NCI-H187 (cell line): ENCODE measurements at places on chromosomes 4 and X.
A peak's percentile ranks its signal among the peaks of the same experiment; 100 is the strongest.

- DNase-seq = no peak
Observed at GRCh38 chr4:140152751-140153418, 1.1 kb downstream of the MAML3 start.

- DNase-seq = no peak
Observed at GRCh38 chr4:31877429-31877828, 1157.3 kb downstream of the PCDH7 start.

- peak; percentile 33 for DNase-seq
Observed at GRCh38 chrX:74293343-74293946, 10.5 kb upstream of the ZCCHC13 start.

GRCh38 chrX:44025555-44025954 is 52.4 kb upstream of the NDP start:
- no peak for DNase-seq

DNA sequence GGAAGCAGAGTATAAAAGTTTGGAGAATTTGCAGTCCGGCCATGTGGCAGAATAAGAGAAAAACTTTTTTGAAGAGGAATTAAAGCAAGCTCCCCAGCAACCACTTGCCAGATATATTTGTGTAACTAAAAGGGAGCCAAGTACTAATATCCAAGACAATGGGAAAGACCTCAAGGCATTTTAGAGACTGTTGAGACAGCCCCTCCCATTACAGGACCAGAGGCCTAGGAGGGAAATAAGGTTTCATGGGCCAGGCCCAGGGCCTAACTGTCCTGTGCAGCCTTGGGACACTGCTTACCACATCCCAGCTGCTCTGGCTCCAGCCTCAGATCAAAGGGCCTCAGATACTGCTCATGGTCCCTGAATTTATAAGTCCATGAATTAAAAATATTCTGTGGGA is 659.4 kb downstream of the PCDH19 start:
- DNase-seq = no peak

GRCh38 chrX:107273795-107274194 is 67.4 kb downstream of the DNAAF6 start:
- no peak for DNase-seq

DNA sequence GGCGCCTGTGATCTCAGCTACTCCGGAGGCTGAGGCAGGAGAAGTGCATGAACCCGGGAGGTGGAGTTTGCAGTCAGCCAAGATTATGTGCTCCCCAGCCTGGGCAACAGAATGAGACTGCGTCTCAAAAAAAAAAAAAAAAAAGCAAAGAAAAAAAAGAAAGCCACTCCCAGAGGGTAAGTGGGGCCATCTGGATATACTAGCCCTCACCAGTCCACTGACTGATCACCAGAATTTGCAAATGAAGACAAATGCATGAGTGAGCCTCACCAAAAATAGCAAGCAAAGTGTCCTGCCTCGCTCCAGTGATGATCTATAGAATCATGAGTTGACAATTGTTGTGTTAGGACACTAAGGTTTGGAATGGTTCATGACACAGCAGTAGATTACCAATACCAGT is 47.6 kb downstream of the ZFP42 start:
- no peak for DNase-seq

DNA sequence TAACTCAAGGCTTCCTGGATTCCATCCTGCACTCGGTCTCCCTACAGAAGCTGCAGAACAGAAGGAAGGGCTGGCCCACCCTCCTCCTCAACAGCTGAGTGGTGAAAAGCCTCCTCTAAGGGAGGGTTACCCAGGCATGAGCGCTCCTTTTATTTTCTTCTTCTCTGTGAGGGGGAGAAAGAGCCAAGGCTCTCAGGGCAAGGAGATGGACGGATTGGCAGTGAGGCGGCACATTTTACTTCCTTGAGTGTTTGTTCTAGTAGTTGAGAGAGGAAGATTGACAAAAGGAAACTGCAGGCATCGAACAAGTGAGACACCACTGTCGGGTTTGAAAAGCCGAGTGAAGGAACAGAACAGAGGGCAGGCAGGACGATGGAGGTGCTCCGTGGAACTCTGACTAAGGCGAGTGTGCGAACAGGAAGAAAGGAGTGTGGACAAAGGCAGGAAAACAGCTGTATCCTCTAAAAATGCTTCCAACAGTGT is 38.4 kb upstream of the STS start:
- DNase-seq = no peak

DNA sequence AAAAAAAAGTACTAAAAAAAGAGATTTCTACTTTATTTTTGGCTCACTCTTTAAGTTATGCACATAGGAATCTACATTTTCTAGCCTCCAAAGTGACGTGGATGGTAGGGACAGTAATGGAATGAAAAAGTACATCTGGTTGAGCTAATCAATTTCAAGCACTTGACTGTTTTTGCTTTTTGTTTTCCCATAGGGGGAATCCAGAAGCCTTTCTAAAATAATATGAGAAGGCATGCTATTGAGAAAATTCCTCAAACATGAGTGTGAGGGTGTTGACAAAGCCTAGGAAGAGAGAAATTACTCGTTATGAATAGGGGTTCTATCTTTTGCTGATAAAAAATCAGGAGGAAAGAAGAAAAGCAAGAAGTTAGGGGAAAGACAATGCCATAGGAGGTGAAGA is 242.5 kb upstream of the PUDP start:
- no peak for DNase-seq

DNA sequence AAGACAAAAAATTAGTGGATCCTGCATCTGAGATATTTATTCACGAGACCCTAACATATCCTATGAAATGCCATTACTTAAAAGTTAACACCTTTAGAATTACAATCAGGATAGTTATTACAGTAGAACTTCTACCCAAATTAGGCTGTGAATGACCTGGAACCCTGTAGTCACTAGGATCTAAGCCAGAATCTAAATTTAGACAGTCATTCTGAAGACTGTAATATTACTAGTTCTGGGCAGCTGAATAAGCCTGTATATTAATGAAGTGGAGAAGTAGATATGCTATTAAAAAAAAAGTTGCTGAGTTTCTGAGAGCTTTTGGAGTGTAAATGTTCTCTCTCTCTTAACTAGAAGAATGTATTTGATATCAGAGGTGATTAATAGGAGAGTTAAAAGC is 67.0 kb downstream of the FAM13A start:
- no peak for DNase-seq

GRCh38 chrX:6377103-6377764 is 148.6 kb upstream of the NLGN4X start:
- DNase-seq = no peak

DNA sequence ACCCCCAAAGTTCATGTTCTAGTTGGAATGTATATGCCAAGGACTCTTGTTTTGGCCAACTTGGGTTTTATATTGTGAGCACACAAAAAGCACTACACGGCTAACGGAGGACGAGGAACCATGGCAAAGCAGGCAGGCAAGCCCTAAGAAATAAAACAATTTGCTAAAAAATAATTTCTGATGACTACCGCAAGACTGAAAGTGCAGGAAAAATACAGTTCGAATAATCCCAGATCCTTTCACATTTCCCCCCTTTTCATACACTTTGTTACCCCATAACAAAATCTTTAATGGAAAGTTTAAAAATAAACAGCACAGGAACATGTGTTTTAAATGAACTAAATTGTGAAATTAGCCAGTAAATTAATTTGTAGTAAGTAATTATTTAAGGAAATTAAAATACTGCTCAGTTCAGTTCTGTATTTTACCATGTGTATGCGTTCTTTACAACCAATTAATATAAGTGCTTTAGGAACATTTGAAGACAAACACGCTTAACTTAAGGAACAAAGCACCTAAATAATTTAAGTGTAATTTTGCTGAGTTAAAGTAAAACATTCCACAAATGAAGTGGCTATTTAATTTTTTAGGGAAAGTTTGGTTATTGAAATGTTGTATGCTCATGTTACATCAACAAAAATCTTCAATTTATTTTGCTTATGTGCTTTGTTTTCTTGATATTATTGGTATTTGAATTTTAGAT is 12.4 kb upstream of the PITX2 start:
- no peak for DNase-seq

DNA sequence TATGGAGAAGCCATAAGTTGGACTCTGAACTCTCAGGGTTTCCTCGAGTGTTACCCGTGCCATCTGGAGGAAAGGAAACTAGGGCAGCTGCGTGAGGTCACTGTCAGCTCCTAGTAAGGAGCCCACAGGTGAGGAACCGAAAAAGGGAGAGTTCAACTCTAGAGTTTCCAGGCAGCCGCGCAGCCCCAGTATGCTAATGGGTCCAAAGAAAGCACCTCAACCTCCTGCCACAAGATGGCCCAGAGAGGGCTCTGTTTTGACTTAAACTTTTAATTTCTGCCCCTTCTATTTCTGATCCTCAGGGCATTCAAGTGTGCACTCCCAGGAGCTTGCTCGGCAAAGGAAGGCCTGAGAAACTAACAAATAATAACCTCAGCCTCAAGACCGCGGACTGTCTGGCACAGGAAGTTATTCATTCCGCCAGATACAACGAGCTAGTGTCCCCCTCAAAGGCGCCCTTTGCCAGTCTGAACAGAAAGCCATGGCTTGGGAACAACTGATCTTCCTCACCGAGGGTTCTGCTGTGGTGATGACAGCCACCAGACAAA is 13.9 kb downstream of the SCARB2 start:
- DNase-seq = no peak

GRCh38 chr4:82747686-82748575 is 50.7 kb downstream of the SCD5 start:
- no peak for DNase-seq

DNA sequence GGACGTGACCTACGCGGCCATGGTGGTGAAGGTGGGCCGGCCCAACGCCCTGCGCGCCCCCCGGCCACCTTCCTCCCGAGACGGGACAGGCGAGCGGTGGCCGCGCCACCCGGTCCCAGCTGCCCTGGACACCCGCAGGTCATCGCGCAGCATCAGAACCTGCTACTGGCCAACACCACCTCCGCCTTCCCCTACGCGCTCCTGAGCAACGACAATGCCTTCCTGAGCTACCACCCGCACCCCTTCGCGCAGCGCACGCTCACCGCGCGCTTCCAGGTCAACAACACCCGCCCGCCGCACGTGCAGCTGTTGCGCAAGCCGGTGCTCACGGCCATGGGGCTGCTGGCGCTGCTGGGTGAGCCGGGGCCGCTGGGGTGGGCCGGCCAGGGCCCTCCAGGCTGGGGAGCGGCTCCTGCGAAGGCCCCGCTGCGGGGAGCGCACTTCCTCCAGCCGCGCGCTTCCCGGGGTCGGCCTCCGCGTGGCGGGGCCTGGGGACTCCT is 9.0 kb upstream of the SLC26A1 start:
- DNase-seq = no peak

GRCh38 chr4:71195924-71196323 is 142.9 kb upstream of the SLC4A4 start:
- DNase-seq = no peak

GRCh38 chrX:79080141-79080540 is 64.3 kb upstream of the GPR174 start:
- DNase-seq = no peak

- no peak for DNase-seq
Observed at GRCh38 chr4:53502094-53502493, 89.2 kb downstream of the LNX1 start.
